Effector memory CD8-positive, alpha-beta T cell (primary cell): ENCODE measurements at places on chromosomes 4 and X.

- DNase-seq = no peak
Measured at GRCh38 chr4:148077581-148077980, 345.7 kb downstream of the ARHGAP10 start.

DNA sequence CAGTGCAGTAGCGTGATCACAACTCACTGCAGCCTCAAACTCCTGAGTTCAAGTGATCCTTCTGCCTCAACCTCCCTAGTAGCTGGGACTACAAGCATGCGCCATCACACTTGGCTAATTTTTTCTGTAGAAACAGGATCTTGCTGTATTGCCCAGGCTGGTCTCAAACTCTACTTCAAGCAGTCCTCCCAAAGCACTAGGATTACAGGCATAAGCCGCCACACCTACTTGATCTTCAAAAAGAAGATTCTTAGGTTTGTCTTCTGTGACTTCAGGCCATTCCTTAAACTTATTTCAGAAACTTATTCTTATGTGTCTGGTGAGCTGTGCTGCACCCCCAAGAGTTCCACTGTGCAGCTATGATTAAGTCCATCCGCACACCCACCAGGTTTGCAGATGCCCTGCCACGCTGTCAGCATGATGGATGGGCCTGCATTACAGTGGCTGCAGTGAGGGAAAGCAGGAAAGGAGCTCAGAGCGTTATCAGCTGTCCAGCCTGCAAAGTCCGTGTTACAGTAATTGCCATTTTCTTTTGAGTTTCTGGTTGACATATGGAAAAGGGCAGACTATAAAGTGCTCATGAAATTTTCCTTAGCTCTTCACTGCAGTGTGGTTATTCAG, 146.6 kb downstream of the AASDH start:
- no peak for DNase-seq

- no peak for DNase-seq
Measured at GRCh38 chrX:107699616-107700015, 71.3 kb downstream of the PRPS1 start.

- DNase-seq = no peak
Measured at GRCh38 chr4:6278801-6279197, 9.1 kb downstream of the WFS1 start.

DNA sequence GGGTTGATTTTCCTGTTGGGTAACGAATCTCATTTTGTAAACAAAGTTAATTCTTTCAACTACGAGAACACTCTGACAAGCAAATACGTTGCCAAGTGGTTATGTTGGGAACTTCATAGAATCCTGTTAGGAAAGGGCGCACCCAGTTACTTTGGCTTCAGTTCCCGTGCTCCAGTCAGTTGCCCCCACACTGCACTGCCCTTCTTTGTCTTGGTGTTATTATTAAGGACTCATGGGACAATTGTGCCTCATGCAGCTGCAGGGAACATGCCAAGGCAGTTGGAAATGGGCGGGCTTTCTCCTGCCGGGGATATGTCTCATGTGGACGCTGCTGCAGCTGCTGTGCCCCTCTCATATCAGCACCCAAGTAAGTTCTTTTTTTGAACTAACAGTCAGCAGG, 28.9 kb downstream of the OFD1 start:
- no peak for DNase-seq

DNA sequence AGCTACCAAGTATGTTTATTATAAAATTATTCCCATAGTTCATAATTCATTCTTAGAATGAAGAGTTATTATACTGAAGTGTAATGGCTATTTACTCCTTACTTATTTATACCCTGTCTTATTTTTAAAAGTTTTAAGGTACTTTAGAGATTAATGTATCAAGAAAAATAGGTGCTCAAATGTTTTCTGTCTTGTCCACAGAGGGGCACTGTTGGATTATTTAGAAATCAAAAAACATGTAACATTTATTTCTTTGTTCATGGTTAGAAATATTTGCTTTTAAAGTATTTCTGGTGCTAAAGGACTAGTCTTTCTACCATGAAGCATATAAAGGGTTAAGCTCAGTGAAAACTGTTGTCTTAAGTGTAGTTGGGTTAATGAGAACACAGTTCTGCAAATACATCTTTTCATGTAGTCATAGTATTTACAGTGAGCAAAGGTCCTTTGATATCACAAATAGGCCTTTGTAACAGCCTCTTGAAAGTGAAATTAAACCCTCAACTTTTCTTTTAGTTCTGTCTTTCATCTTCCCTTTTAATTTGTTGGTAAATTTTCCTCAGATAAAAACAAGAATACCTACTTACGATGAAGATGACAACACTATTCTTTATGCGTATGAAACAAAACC, 7.7 kb downstream of the SCML1 start:
- no peak for DNase-seq

DNA sequence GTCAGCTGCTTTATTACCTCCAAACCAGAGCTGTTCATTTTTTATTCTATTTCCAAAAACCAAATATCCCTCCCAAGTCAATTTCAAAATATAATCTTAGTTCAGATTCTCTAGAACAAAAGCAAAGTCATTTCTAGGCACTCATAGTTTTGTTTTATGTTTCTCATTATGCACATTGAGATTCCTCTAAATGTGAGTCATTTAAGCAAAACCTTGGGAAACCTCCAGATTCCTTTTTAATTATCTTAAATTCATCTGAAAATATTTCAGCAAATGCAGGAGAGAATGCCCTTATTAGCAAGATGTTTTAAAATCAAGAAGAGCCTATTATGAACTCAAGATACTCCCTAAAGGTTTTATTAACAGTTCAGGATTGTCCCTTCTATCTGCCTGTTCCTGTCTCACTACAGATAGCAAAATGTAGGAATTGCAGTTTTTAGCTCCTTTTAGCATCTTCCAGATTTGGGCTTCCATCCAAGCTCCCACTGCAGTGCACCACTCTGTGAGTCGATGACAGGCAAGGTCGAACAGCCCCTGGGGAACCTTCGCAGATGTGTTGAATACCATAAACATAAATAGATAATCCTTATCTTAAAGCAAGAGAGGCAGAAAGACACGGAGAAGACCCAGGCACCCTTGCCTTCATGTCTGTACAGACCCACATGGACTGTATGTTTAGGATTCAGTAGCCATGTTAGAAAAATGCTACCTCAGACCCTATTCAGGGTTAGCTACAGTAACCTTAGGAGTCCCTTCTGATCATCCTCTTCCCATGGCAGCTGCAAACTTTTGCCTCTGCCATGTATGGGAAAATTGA, 11.3 kb upstream of the SLC9A7 start:
- no peak for DNase-seq

GRCh38 chr4:77728420-77728819, 90.7 kb downstream of the CNOT6L start:
- DNase-seq = no peak

DNA sequence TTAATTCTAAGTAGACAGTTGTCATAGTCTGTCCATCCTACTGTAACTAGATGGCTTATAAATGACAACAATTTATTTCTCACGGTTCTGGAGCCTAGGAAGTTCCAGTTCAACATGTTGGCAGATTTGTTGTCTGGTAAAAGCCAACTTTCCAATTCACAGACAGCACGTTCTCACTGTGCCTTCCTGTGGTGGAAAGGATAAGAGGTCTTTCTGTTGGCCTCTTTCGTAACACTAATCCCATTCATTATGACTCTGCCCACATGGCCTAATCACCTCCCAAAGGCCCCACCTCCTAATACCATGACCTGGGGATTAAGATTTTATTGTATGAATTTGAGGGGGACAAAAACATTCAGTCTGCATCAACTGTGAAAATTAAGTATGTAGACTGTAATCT, 83.2 kb downstream of the GALNTL6 start:
- no peak for DNase-seq

DNA sequence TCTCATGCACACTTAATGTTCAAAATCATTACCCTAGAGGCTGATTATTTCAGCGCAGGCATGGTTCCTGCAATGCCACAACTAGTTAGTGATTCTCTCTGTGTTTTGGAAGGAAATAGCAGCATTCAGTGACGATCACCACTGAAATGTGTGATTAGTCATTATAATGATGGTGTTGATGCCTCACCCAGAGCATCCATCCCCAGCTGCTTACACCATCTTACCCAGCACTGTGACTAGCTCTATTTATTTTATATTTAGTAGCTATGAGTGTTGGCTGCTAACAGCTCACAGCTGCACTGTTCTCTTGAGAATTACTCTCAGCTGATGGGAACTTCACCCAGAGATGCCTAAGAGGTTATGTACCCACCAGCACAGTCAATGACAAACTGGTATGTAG, 60.5 kb upstream of the TSPAN7 start:
- DNase-seq = no peak

- no peak for DNase-seq
Measured at GRCh38 chr4:186761393-186761792, 37.7 kb upstream of the FAT1 start.

GRCh38 chrX:1932231-1932630, 317.4 kb downstream of the ASMT start:
- no peak for DNase-seq

DNA sequence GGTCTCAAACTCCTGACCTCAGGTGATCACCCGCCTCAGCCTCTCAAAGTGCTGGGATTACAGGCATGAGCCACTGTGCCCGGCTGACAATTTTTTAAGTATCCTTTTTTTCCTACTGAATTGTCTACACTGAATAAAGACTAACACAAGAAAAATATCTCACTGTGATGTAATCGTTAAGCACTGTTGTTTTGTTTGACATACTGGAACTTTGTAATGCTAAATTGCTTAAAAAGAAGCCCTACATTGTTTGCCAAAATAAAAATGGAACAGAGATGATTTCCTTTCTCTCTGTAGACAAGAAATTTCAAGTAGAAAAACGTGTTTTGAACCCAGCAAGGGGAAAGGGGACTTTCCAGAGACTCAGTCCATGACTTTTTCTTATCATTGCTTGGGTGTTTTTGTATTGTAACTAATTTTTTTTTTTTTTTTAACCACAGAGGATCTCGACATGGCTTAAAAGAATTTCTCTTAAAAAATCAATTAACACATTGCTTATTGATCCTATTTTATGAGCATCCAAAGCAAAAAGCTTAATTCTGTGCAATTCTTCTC, 74.9 kb downstream of the TMEM156 start:
- DNase-seq = no peak

GRCh38 chr4:140466146-140466545, 31.9 kb downstream of the MGAT4D start:
- DNase-seq = no peak

DNA sequence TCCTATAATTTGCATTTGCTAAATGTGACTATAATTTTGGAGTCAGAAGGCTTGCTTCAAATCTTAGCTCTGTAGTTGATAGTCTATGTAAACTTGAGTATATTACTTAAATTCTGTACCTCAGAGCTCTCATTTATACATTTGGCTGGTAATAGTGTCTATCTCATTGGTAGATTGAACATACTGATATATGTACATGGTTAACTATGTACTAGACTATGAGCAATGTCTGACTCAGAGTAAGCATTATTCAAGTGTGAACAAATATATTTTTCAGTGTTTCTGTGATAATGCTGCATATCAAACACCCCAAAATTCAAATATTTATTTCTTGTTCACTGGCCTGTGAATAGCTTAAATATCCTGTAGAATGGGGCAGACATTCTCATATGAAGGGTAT, 1568.9 kb upstream of the PABPC4L start:
- no peak for DNase-seq

DNA sequence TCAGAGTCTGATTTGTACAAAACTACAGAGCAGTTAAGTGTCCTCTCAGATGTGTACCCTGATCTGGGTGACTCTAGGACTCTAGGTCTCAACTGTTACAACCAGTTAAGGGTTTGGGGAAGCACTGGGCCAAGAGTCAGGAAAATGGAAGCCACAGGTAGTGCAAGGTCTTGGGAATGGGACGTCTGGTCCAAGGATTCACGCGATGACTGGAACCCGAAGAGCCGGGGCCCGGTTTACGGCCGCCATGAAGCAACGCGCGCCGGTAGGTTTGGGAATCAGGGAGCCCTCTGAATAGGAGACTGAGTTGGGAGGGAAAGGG, 321 bp upstream of the HPRT1 start:
- no peak for DNase-seq

- no peak for DNase-seq
Measured at GRCh38 chrX:66163849-66164411, at the start of gene HEPH. Gene HEPH (plus strand): TSS chrX:66164247. CDS start chrX:66170571, 6,324 bp downstream.

DNA sequence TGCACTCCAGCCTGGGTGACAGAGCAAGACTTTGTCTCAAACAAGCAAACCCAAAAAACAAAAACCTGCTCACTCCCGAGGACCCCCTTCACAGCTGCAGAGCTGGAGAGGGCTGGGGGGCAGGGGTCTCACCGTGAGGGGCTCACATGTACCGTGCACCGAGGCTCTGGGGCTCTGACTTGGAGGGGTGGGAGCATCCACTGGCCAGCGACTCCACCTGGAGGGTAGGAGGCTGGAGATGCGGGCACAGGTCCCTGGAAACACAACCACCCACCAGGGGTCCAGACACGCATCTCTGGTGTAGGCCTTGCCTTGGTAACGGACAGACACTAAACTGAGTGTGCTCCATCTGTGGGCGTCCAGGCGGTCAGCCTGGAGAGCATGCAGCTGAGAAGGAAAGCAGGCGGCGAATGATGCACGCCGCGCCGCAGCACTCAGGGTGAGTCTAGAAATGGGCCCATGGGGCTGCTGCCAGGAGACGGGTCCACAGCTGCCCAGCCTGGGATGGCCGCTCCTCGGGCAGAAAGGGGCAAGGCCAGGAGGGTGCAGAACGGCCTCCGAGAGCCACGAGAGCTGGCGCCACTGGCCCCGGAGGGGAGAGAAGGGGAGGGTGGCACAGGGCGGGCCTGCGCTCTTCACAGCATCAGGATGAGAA, 26.1 kb downstream of the PPP2R3B start:
- no peak for DNase-seq

- no peak for DNase-seq
Measured at GRCh38 chr4:168138143-168138542, 45.8 kb downstream of the ANXA10 start.

DNA sequence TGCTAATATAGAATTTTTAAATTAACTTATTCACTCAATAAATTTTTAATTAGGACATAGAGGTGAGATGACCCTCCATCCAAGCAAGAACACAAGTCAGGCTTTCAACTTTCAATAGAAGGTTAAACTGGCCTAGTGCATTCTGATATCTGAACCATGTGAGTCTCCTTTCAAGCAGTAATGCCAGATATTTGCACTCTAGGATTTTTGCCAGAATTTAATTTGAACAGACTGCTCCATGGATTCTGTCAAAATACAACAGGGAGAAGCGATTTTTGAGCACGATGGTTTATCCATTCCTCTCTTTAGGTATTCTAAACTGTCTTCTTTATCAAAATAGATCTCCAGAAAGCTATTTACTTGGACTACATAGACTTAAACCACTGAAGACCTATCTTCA, 72.0 kb upstream of the DCLK2 start:
- DNase-seq = no peak

GRCh38 chrX:68199062-68199848, 234.0 kb downstream of the OPHN1 start:
- no peak for DNase-seq
